ENCODE measurements at places on chromosomes 13 and 19.

- DNase-seq: no peak
Observed at GRCh38 chr19:15922021-15922420, 12.3 kb downstream of the CYP4F11 start.

- DNase-seq: no peak
Observed at GRCh38 chr13:112055036-112055914, 11.7 kb upstream of the SOX1 start.

- DNase-seq: no peak
Observed at GRCh38 chr19:14085309-14085995, at the start of gene C19orf67. Gene C19orf67, minus strand, starts transcription at chr19:14085783. Its CDS starts 156 bp downstream, at chr19:14085627.

GRCh38 chr13:63190219-63190618 is 1774.6 kb upstream of the PCDH20 start:
- DNase-seq: no peak

- DNase-seq: no peak
Observed at GRCh38 chr13:112616586-112617362, 28.8 kb upstream of the TUBGCP3 start.
